DMS 273 treated with DMSO at 0.1 percent for 48 hours (cell line): ENCODE measurements at places on chromosomes 5 and 9.

DNA sequence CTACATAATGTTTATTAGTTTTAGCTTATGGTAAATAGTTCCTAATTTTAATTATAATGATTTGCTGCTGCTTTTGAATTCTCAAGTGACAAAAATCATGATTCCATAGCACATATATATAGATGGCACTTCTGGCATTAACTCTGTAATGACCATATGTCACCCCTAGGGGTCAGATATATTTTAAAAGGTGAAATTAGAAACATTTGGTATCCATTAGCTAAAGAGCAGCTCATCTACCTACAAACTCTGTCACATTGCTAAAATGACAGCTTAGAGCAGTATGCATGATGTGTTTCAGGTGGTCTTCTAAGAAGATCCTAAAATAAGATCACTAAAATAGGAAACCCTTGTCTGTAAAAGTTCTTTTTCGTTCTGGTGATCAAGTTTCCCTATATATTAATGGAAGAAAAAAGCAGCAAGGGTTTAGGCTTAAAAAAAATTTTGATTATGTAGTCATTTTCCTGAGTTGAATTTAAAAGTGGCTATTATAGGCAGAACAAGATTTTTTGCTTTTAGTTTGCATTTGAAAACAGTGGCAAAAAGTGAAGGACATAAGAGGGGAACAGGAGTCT, 157.7 kb upstream of the POU5F2 start:
- DNase-seq = no peak

DNA sequence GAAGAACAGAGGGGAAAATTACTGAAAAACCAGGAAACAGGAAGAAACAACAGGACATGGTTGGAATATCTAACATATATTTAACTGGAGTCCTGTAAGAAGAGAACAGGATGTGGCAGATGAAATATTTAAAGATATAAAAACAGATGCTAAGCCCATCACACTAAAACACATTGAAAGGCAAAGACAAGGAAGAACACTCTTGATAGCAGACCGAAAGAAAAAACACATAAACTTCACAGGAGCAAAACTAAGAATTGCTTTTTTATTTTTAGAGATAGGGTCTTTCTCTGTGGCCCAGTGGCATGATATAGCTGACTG, 324.4 kb upstream of the ARRDC3 start:
- DNase-seq = no peak

DNA sequence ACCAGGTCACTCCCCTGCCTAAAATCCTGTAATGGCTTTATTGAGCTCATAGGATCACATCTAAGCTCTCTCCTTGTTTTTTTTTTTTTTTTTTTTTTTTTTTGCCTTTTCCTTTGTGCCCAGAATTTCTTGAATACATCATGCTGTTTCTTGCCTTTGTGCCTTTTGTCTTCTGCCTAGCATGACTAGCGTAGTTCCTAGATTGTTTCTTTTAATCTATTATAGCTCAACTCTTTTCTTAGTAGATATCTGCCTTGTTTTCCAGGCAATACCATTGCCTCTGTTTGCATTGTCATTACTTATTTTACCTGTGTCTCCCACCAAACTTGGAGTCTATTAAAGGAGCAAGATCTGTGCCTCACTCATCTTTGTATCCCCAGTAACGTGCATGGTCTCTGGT, 106.1 kb upstream of the C9orf72 start:
- DNase-seq = no peak

GRCh38 chr9:89789922-89790510, 185.2 kb downstream of the GADD45G start:
- DNase-seq = no peak

- no peak for DNase-seq
These were observed 6.6 kb downstream of the RGS14 start for GRCh38 chr5:177364159-177364962.

DNA sequence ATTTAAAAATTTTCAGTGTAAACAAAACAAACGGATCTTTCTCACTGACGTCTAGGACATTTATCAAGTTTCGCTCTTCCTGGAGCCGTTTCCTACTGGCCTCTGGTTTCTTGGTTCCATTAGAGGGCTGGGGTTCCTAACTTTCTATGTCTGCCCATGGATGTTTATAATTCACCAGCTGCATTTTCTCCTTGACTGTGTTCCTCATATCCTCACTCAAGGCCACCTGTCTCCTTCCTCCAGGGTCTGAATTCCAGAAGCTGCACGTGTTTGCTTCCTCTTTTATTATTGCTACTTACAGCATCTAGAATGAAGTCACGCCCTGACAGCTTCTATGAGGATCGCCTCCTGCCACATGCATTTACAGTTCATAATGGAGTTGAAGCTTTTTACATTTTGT, 74.1 kb upstream of the BASP1 start:
- no peak for DNase-seq

DNA sequence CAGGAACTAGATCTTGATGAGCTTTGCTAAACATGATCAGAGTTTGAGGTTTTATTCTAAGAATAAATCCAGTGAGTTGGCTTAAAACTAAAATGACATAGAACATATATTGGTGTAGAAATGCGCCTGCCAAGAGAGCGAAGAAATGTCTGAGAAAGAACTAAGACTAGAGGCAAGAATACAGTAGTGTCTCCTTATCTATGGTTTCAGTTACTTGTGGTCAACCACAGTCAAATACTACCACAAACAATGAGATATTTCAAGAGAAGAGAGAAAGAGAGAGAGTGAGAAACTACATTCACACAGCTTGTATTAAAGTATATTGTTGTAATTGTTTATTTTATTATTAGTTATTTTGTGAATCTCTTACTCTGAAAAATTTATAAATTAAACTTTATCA, 254.4 kb upstream of the CDH10 start:
- no peak for DNase-seq

DNA sequence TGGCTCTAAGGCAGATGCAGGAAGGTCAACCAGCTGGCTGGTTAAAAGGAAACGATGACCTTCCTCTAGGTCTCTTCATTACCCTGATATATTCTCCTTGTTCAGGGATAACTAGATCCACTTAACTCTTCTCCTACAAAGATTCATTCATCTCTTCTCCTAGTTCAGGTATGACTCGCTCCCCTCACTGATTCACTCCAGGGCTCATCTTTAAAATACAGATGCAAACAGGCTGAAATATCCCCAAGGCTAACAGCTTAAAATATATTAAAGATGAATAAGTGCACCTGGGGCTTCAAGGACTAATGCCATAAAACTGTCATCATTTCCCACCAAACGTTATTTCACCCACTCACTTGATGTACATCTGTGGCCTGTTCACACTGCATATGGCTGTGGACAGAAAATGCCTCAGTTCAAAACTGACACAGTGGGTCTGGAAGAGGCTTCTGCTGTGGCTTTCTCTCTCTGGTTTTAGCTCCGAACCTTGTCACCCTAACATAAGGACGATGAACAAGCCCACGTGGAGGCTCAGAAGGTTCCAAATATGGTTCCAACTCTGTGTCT, 366.9 kb downstream of the DEPDC1B start:
- DNase-seq = no peak

DNA sequence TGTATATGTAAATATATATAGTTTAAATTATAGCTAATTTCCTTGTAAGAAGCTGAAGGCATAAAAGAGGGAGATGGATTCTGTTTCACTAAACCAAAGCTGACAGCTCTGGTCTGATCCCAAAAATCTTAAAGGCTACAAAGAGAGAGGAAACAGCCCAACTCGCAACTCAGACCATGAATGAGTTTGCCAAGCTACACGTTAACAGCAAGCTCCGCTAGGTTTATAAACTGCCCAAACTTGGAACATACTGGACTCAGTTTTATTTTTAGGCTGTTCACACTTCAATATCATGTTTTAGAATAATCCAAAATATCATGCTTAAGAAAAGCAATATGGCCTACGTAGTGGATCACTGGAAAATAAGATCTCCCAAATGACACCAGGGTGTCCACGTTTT, 318.3 kb upstream of the RPS23 start:
- DNase-seq = no peak

DNA sequence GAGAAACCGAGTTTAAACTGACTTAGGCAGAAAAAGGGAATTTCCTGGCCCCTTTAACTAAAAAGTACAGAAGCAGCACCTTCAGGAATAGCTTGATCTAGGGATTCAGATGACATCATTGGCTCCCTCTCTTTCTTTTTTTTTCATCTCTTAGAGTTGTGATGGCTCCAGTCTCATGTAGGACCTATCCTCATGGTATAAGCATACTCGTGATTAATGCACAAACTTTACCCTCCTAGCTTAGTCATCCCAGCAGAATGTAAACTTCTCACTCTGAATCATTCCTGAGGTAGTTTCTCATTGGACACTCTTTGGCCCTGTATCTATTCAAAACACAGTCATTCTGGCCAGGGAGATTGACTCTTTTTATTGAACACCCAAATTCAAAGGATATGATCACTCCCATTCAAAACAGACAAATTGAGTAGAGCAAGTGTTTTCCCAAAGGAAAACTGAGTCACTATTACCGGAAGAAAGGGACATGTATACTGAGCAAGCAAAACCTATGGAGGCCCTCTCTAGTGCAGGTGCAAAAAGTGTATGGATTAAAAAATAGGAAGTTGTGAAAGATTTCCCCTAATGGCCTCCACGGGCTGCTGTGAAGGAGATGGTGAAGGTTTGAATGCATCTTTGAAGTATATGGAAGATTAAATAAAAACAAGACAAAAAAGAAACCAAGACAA, 27.6 kb upstream of the SMIM23 start:
- no peak for DNase-seq

GRCh38 chr9:124349675-124350493, 65.4 kb downstream of the PSMB7 start:
- no peak for DNase-seq
